ENCODE measurements at places on chromosomes 7 and 10.

DNA sequence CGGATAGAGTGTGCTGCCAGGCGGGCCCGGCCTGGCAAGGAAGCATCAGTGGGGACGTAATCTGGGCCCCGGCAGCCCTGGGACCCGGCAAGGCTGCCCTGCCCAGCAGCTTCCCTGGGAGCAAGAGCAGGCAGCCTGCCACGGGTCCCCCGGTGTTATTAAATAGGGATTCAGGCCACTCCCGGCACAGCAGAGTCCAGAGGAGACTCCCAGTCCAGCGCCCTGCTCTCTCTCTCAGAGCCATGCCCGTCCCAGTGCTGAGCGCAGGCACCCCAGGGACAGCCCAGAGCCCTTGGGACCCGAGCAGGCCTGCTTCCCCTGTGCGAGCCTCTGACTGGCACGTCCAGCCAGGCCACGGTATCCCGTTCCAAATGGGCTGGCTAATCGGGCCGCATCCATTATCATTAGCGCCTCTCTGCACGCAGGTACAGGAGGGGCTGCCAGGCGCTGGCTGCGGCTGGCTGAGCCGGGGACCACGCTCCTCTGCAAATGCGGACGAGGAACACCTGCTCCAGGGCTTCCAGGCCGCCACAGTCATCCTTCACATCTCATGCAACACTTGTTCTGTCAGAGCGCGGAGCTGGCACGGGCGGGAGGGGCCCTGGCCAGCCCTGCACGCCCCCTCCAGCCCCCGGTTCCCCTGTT is 344.2 kb upstream of the MKI67 start:
- DNase-seq = no peak

DNA sequence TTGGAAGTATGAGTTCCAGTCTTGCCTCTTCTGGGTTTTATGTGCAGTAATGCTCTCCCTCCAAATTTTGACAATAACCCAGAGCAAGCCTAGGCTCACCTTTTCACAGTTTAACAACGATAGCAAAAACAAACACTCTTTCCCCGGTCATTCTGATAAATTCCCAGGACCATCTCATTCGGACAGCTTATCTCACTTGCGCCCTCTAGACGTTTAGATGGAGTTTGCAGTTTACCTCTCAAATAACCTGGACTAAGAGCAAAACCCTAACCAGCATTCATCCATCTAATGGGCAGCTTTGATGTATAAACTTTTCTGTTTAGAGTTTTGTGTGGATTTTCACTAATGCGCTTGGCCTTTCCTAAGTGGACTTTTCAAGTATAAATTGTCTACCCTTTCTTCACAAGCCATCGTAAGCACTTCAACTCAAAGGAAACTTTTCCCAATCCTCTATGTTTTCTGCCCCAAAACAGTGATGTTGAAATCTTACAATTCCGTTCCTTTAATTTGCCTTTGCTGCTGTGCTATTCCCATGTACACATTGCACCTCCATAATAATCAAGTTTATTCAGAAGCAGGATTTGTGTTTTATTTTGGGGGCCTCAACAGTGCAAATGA is 114.9 kb downstream of the HDAC9 start:
- no peak for DNase-seq

GRCh38 chr7:131056007-131056406 is 271.7 kb upstream of the MKLN1 start:
- no peak for DNase-seq

DNA sequence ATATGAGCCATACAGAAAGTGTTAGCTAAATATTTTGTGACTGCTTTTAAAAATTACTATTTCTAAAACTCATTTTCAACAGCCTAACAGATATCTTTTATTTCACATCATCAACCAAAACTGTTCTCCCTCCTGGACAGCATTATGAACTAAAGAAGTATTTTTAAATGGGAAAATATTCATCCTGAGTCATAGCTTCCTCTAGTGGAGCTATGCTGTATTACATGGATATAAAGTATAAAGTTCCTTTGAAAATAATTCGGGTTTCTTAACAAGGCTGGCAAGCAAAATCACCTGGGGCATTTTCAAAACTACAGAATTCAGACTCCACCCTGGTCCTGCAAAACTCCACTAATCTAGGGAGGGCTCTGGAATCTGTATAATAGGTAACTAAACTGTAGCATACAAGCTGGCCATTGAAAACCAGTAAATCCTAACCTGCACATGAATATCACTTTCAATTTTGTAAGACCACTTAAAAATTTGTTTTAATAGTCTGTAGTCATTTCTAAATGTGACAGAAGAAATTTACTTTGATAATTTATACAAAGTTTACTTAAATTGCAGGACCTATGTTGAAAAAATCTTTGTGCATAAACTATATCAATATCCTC is 53.5 kb downstream of the SCIN start:
- no peak for DNase-seq

- no peak for DNase-seq
These were observed 204.3 kb downstream of the CHCHD3 start for GRCh38 chr7:132877573-132877972.

GRCh38 chr7:101602484-101603241 is 26.4 kb downstream of the MYL10 start:
- peak; percentile 53 for DNase-seq

- no peak for DNase-seq
These were observed 47.4 kb downstream of the ORC5 start for GRCh38 chr7:104160375-104160774.

- no peak for DNase-seq
These were observed 153.1 kb upstream of the UNC5B start for GRCh38 chr10:71059054-71059818.

DNA sequence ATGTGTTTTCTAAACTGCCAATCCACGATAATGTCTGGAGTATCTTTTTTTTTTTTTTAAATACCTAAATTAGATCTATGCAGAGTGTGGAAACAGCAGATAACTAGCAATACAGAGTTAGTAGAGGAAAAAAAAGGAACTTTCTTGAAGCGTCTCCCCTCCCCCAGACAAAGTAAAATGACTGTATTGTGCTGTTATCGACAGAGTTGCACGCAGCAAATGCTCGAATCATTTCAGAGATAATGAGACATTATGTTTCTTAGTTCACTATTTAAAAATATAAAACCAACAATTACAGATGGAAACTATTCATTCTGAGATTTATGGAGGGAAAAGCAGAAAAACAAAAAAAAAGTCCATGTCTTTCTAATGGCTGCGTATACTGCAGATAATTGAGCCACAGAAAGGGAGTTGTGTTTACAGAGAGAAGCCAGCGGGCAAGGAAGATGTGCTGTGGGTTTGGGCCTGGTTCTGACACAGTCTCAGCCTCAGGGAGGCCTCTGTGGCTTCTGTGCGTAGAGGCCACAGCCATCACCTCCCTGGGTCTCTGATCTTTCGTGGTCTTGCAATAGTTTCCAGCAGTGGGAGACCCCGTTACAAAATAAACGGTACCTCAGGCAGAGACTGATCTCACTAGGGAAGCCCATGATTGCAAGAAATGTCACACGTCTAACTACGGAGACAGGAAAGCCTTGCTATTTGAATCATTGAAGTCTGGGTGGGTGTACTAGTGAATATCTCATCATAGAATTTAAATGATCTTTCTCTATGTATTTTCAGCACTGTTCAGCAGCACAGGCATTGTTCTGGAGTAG is 19.1 kb upstream of the KLF6 start:
- DNase-seq = peak; percentile 84

- no peak for DNase-seq
These were observed 20.3 kb upstream of the SHH start for GRCh38 chr7:155832581-155832981.

Data from CD4-positive, alpha-beta T cell treated with Interleukin-4 for 1 hour (primary cell).